ENCODE measurements at places on chromosomes 1 and 21. TPM values are rescaled to one million over a fixed set of nuclear protein-coding genes. Genes with fewer than 3 reads are reported as not detected.

GRCh38 chr1:25197235-25197975 lies 34.9 kb downstream of the SYF2 start:
- no peak for DNase-seq

DNA sequence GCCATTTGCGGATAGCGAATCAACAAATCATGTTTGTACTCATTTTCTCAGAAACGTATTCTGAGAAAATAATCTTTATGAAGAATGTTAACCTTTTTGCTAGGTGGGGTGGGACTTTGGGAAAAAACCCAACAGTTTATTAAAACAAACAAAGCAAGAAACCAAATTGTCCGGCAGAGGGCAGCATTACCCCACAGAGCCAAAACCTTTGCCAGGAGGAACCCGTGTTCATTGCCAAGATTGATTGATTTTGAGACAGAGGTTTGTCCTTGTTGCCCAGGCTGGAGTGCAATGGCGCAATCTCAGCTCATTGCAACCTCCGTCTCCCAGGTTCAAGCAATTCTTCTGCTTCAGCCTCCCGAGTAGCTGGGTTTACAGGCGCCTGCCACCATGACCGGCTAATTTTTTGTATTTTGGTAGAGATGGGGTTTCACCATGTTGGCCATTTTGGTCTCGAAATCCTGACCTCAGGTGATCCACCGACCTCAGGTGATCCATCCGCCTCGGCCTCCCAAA lies 70.8 kb upstream of the RHOU start:
- peak; percentile 85 for DNase-seq

- no peak for DNase-seq
These were observed 45.7 kb downstream of the PCNT start for GRCh38 chr21:46369520-46370235.

- no peak for DNase-seq
These were observed 8.8 kb upstream of the PLXNA2 start for GRCh38 chr1:208252836-208253576.

GRCh38 chr1:26335774-26336476 lies 18.0 kb downstream of the CRYBG2 start:
- DNase-seq, result no peak

- DNase-seq, result no peak
These were observed 69.5 kb downstream of the FGGY start for GRCh38 chr1:59366346-59366745.

DNA sequence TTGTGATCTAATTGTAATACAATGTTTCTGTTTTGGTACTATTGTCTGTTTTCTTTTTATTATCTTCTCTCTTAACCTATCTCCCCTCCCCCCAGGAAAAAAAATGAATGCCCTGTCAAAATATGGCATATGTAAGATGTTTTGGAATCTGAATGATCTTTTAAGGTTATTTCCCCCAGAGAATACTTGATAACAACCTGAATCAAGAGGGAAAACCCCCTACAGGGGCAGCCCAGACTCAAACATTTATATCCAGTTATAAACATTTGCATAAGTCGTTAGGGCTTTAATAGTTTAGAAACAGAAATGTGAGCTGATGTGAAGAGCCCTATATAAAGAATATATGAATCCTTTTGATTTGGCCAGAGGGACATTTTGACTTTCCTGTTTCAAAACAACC lies 169.5 kb downstream of the VAV3 start:
- no peak for DNase-seq

DNA sequence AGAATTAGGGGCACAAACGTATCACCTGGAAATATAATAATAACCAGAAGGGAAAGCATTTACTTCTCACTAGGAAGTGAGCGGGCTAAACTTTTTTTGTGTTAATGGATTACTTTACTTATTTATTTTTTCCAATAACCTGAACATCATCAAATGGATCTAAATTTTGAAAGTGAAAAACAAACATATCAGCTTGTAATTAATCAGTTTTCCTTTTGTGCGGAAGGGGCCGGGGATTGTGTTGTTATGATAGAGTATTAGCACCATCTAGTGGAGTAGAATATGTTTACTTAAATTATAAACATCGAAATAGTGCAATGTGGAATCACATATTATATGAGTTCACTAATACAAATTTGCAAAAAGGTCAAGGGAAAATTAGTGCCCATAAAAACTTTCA lies 9.0 kb downstream of the CFH start:
- no peak for DNase-seq

DNA sequence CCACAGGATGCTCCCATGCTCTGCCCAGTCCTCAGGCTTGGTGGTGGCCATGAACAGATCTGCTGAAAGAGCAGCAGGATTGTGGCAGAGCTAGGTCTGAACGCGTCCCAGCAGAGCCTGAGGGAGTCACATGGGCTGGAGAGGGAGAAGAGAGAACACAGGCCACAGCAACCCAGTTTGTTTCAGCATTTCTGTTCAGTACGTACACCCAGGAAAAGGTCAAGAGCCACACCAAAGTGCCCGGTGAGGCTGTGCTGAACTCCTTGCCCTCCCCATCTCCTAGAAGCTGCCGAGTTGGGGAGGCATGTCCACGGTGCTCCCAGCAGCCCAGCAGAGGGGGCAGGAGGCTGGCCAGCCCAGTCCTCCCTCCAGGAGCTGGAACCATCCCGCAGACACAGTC lies 5.5 kb downstream of the PKP1 start:
- DNase-seq, result peak; percentile 67

GRCh38 chr1:198725090-198725489 lies 86.2 kb downstream of the PTPRC start:
- DNase-seq, result no peak

- no peak for DNase-seq
These were observed 466 bp downstream of the PEX10 start for GRCh38 chr1:2411801-2412394.

DNA sequence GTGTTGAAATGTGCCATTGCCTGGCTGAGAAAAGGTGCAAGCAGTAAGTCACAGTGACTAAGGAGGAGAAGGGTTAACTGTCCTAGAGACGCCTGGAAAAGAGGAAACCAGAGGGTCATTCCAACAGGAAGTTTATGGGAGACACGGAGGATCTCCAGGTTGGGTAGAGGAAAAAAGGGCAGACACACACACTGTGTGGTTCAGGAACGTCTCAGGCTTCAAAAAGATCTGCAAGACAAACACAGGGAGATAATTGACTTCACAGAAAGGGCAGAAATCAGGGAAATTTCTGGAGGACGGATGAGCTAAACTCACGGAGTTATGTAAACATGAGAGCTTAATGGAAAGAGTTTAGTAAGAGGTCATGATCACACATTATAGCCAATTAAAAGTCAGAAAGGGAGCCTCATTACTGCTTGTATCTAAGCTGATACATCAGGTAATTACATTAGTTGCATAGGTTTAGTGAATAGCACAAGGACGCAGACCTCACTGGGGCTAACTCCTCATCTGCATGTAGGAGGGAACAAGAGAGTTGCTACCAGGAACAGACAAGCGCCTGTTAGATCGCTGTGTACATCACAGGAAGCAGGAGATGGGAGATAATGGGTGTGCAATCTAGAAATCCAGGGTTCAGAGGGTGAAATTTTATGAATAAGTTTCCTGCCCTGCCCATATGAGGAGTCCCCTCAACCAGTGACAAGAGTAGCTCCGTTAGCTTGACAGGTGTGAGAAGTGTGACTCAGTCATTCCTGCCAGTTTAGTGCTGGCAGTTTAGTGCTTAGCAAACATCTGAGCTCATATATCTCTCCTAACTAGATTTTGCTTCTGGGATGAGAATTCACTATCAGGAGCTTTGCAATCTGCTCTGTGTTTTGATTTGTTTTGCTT lies 96.6 kb upstream of the TNR start:
- no peak for DNase-seq

DNA sequence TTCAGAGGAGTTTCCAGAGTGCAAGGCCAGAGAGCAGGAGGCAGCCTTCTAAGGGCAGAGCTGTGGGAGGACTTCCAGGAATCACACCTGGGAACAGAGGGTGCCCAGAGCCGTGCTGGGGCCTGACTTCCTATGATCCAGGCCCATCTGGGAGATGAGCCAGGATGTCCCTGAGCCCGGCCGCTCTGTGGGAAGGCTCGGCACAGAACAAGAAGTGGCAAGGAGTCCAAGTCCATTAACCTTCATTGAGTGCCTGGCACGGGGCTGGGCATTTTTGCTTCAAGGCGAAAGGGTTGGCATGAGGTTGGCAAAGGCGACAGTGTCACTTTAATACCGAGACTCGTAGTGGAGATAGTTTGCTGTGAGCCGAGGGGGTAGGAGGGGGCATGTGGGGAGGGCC lies 18.2 kb downstream of the TMEM201 start:
- DNase-seq, result no peak

DNA sequence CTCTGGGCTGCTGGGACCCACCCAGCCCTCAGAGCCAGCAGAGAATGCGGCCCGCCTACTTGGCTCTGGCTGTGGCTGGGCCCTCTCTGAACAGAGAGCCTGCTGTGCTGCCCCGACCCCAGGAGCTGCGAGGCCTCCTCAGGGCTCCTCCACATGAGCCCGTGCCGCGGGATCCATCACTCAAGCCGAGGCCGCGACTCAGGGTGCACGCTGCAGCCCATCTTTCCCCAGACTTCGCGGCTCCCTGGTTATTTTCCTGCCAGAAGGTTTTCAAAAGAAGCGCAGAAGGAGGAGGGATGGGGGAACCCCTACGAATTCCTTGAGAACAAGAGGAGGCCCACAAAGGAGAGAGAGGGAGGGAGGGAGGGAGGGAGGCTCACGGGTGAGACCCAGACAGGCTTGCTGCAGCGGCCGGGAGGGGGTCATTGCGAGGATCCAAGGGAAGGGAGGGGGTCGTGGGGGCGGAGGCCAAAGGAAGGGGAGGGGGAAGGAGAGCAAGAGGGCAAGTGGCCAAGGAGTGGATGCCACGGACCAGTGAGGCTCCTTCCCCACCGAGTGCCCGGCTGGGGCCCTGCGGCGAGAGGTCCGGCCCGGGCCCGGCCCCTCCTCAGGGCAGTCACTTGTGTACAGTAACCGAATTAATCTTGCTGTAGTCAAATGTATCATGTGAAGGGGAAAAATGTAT lies 146.8 kb downstream of the CASZ1 start:
- no peak for DNase-seq

- no peak for DNase-seq
These were observed 21.9 kb upstream of the GPX7 start for GRCh38 chr1:52580283-52580682.

DNA sequence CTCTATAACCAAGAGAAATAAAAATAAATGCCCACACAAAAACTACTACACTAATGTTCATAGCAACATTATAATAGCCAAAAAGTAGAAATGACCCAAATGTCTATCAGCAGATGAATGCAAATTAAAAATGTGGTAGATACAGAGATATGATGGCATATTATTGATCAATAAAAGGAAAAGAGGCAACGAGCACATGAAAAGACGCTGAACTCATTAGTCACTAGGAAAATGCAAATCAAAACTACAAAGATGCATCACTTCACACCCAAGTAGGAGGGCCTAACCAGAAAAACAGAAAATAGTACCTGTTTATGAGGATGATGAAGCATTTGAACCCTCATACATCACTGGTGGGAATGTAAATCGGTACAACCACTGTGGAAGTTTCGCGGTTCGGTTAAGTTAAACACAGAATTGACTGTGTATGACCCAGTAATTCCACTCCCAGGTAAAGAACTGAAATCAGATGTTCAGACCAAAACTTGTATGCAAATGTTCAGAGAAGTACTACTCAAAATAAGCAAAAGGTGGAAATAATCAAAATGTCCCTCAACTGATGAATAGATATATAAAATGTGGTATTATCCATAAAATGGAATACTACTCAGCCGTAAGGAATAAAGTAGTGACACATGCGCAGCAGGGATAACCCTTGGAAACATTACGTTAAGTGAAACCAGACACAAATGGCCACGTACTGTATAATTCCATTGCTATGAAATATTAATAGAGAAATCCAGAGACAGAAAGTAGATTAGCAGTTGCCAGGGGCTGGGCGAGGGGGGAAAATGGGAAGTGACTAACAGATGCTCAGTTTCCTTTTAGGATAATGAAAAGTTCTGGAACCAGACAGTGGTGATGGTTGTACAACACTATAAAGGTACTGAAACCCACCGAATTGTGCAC lies 3.1 kb downstream of the USP48 start:
- DNase-seq, result no peak

DNA sequence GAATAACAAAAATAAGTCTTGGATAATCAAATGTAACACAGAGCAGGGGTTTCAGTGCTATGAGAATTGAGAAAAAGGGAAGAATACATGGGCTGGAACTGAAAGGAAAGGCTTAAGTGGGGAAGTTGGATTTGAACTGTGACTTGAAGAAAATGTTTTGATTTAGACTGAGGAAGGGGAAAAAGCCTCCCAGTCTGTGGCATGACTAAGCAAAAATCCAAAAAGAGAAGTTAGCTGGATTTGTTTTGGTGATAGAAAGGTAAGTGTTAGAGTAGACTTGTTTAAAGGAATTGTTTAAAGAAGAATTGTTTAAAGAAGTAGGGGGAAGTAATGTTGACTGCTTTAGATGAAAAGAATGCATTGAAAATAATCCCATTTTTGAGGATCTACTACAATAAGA lies 46.0 kb downstream of the KCNK2 start:
- DNase-seq, result no peak

- DNase-seq, result no peak
These were observed 148.7 kb upstream of the ZNF644 start for GRCh38 chr1:91170571-91170970.

GRCh38 chr1:235659186-235659771 lies 9.7 kb upstream of the GNG4 start:
- no peak for DNase-seq

DNA sequence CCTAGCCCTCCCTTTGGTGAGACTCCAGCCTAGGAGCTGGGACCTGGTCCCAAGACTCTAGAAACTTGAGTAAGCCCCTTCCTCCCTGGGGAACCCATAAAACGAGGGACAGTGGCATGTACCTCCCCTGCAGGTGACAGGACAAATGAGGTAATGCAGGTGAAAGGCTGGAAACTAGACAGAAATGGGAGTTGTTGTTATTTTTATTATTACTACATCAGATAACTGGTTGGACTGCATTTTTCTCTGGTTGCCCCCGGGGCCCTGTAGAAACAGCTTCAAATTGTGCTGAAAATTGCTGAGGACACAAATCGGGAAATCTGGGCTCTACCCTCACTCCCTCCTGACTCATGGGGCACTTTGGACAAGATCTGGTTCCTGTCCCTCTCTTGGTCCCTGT lies 132.3 kb upstream of the WNT4 start:
- DNase-seq, result no peak

DNA sequence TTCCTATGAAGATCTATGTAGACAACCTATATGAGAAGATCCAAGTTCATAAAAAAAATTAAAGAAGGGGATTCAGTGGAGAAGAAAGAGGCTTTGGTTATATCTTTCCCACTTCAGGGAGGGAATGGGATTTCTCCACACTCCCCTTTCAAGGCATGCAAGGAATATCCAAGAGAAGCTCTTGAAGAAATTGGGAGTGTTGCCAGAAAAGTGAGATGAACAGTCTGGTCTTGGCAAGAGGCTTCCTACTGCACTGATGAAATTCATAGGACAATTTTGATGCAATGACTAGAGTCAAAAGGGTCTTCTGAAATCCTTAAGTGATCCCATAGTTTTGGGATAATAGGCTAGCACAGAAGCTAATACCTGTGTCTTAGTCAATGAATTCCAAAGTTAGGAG lies 153.0 kb downstream of the KCTD3 start:
- no peak for DNase-seq

SERPINC1 gene
- total RNA-seq, result not detected

TPTE gene
- total RNA-seq, result not detected

ANKRD35 gene
- total RNA-seq, result 0.47 TPM

NLRP3 gene
- total RNA-seq, result 13.4 TPM

FCRL5 gene
- total RNA-seq, result 67.4 TPM

BROX gene
- total RNA-seq, result 35.5 TPM

VAV3 gene
- 31.6 TPM for total RNA-seq

TTC39A gene
- total RNA-seq, result 2.4 TPM

NBPF4 gene
- total RNA-seq, result not detected

CFHR5 gene
- total RNA-seq, result not detected

NBPF6 gene
- not detected for total RNA-seq

ELAPOR1 gene
- 2.3 TPM for total RNA-seq

RAB42 gene
- 5.8 TPM for total RNA-seq

RGS8 gene
- total RNA-seq, result not detected
